ENCODE measurements at places on chromosomes 6 and 20.

DNA sequence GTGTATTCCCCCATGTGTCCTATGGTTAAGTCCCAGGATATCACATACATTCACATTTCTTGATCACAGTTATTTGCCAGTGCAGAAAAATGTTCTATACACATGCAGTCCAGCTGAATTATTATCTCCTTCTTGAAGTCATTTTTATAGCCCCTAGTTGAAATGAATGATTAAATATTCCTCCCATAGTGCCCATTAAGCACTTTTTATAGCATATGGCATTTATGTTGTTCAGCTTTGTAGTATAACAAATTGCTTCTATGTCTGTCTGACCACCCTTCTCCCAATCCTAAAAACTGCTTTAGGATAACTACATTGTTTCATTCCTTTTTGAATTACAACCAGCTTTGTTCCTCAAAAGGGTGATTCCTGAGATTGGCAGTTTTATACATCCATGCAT, 123.5 kb downstream of the ADGRB3 start:
- DNase-seq, result no peak

DNA sequence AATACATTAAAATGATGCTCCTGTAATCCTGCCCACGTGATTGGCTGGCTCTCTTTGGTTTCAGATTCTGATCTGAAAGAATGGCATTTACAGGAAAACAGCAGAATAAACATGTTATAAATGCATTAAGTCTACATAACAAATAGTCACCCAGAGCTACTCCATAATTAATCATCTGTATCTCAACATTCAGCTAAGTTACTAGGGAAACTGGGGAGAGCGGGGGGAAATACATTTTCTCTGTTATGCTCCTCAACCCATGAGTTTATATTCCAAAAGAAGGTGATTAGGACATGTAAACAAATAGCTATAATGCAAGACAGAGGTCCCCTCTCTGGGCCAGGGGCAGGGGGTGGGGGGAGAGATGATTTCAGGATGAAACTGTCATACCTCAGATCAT, 58.5 kb downstream of the MAP7 start:
- no peak for DNase-seq

GRCh38 chr6:99093456-99094190, 145.9 kb upstream of the FBXL4 start:
- DNase-seq, result no peak

DNA sequence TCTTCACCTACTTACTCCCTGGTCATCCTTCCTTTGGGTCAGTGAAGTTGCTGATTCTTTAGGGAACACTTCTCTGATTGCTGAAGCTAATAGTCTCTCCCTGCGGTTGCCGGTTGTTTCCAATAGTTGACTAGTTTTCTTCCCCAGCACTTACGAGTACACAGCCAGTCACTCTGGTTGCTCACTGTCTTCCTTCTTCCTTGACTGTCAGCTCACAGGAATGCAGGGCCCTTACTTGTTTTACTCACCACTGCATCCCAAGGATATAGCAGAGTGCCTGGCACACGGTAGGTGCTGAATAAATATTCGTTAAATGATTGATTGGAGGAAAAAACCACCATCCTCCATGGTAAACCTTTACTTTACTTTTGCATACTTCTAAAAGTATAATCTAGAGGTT, 345.0 kb downstream of the QKI start:
- DNase-seq, result no peak

DNA sequence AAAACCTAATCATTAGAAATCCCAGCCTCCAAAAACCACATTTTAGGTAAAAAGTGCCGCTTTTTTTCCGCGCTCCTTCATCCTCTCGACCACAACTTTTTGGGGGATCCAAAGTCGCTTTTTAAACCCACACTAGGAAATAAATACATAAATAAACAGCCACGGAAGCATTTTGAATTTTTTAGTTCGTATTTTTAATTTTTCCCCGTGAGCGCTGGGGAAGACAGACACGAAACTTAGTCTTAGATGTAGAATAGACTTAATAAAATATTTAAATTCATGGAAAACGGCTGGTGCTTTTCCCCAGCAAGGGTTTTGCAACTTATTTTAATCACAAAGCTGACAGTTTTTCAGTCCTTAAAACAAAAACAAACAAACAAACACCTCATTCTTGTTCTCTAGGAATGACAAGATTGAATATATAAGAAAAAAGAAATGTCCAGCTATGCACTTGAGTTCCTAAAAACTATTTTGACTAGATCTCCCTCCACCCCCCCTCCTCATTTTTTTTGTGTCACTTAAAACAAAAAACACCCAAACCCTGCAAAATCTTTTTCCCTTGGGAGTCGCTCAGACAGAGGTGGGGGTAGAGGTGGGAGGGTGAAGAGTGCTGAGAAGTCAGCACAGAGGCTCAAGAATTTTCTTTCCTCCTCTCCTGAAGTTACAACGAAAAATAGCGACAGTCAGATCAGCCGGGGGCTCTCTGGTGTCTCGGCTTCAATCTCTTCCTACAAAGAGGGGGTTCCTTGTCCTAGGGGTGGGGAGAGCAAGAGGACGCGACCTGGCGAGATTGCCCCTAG, 43.4 kb upstream of the SUPT3H start:
- no peak for DNase-seq

DNA sequence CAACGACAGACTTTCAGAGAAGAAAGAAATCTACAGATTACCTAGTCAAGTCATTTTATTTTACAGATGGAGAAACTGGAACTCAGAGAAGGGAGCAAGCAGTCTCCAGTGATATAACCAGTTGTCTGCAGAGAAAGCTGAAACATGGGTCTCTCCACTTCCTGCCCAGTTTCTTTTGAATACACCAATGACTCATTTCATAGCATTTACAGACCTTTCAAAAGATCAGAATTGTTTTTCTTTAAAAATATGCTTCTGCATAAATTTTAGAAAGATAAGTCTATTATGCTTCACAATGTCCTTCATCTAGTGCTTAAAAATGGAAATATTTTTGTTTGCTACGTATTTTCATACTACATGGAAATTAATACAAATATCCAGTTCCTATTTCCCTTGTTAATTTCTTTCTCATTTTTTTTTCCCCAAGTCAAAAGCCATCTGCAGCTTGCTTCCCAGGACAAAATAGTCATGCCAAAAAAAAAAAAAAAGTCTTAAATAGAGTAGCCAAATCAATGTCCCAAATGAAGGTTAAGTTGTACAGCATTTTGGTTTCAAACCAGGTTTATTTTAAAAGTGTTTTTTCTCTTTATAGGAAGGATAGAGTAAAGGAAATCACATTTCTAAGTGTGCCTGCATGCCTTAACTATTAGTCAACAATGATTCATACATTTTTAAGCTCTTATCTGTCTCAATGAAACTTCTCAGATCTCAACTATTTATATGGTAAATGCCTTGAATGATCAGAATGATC, 36.9 kb downstream of the ARHGAP18 start:
- peak; percentile 37 for DNase-seq

DNA sequence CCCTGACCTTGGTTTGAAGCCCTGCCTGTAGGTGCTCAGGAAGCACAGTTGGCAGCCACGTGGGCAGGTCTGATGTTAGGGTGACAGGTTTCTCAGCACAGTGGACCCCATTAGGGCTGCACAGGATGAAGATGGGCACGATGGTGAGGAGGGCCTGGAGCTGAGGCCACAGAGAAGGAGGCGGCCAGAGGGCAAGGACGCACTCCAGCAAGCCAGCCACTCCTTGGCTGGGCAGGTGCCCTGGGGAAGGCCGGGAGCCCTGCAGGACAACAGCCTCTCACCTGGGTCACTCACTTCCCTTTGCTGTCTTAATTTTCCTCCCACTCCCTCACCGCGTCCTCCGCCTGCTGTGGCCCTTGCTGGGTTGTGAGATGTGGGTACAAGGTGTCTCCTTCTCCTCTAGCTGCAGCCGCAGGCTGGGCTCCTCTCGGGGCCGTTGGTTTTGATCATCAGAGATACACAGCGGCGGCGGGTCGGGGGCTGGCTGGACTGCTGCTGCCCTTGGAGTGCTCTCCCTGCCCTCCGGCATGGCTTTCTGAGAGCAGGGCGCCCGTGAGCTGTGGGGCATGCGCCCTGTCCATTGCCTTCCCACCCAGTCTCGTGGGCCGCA, 5.7 kb downstream of the OSBPL2 start:
- DNase-seq, result no peak

- DNase-seq, result no peak
Measured at GRCh38 chr6:125807293-125807692, 16.5 kb downstream of the NCOA7 start.

DNA sequence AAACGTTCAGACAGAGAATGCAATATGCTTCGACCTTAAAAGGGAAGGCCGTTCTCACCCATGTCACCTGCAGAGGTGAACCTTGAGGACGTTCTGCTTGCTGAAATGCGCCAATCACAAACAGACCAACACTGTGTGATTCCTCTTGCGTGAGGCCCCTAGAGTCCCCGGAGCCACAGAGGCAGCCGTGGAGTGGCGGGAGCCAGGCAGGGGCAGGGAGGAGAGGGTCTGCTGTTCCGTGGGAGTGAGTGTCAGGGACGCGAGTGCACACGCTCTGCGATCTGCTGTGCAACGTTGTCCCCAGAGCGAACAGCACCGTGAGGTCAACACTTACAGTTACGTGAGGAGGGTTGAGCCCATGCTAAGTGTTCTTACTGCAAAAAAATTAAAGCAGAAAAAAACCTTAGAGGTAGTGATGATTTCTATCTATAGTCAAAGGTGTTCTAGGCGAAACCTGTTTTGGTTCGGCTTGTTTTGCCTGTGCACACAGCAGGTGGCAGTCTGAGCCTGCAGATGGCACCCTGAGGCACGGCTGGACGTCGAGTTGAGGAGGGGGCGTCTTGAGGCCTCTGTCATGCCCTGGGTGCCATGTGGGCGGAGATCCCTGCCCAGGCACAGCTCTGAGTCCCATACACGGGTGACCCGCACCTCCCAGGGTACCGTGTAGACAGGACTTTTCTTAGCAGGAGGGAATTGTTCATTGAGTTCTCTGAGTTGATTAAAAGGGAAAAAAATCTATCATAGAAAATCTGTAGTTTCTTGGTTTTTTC, 71.7 kb upstream of the FRMD1 start:
- no peak for DNase-seq

DNA sequence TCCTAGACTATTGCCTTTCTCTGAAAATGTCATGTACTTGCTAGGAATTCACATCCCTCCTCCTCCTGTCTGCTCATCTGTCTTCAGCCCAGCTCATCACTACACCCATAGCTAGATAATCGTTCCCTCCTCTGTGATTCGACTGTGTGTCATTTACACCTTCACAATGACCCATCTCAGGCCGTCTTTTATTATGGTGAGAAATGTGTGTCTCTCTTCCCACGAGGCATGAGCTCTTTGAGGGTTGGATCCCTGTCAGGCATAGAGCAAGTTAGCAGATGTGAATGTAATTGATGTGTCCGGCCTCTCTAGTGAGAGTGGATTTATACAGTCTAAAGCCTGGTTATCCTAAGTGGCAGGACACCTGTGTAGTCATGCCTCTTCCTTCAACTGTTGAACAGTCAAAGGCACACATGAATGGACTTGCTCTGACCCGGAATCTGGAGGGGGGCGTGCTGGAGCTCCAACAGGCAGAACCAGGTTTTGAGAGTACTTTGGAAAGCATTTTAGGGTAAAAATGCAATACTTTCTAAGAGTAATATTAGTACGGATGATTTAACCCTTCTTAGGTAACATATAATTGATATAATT, 182.1 kb downstream of the UTRN start:
- DNase-seq, result no peak

- DNase-seq, result no peak
Measured at GRCh38 chr6:158910484-158911440, 89.2 kb downstream of the RSPH3 start.

DNA sequence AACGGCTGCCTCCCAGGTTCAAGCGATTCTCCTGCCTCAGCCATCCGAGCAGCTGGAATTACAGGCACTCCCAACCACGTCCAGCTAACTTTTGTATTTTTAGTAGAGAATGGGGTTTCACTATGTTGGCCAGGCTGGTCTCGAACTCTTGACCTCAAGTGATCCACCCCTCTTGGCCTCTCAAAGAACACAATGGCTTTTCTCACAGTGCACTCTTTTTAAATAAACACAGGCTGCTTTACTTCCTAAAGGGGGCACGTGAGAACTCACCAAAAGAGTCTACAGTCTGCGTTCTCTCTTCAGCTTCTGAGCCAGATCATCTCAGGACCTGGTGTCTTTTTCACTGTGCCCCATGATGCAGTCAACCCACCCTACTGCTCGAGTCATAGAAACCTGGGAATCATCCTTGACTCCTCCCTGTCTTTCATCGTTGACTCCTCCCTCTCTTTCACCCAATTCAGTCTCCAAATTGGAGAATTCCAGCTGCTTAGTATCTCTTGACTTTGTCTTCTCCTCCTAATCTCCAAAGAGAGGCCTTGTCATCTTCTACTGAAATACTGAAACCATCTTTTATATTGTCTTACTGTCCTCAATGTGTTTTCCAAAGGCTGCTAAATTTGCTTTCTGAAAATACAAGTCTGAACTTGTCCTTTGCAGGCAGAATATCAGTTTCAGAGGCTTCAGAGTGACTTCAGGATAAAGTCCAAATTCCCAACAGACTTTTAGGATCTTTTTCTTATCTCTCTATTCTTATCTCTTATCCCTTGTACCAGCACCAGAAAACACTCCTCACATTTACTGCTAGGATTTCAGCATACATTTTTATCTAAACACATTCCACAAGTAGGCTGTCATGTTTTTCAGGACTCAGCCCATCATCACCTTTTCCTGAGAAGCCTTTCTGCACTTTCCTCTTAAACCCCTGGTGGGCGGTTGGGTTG, 323.4 kb downstream of the SYNE1 start:
- DNase-seq, result no peak

GRCh38 chr6:140921366-140922226, 1211.1 kb upstream of the GJE1 start:
- peak; percentile 8 for DNase-seq

DNA sequence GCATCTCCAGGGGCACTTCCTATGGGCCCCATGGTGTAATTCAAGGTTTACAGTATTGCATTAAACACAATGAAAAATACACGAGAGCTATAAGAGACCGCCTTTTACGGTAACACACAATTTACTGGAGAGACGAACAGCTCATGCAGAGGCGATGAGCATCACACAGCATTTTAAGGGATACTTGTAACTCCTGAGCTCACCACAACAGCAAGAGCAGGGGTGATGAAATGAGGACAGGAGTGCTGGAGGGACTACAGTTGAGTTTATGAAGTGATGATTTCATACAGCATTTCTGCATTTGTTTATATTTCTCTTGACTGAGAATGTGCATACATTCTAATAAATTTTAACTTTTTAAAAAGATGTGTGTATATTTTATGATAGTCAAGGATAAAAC, 113.9 kb downstream of the WDR27 start:
- DNase-seq, result no peak

GRCh38 chr20:60123652-60124051, 165.4 kb downstream of the CDH26 start:
- DNase-seq, result no peak

GRCh38 chr20:39904476-39905112, 784.4 kb downstream of the MAFB start:
- DNase-seq, result no peak

DNA sequence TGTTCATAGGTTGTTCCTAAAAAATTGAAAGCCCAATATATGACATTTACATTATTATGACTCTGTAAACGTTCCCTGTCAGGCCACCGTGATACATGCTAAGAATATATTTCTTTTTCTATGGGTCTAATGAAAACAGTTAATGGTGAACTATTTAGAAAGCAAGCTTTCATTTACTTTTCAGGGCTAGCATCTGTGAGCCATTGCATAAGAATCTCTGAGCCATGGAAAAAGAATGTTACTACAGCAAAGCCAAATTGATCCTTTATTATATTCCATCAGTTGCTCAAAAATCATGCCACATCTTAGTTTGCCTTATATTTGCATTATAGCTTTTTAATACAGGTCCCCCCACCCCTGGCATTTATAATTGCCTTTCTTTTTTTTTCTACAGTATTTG, 275.5 kb downstream of the ZFAND3 start:
- DNase-seq, result no peak

All from Jurkat, Clone E6-1 (cell line).